A549 treated with RU486 at 1 μM for 4 hours (cell line): ENCODE measurements at places on chromosomes 16 and 17. TPM values are rescaled to one million over a fixed set of nuclear protein-coding genes. Genes with fewer than 3 reads are reported as not detected.

GNGT2 gene
- 0.42 to 0.62 TPM (median 0.47 TPM) in 4 of 5 replicates, not detected in the other for total RNA-seq

NLGN2 gene
- 13.0 to 21.8 TPM (median 16.6 TPM) in 5 replicates for total RNA-seq

AATK gene
- 0.34 to 0.81 TPM (median 0.54 TPM) in 5 replicates for total RNA-seq

ACSM5 gene
- total RNA-seq, result not detected in 5 replicates

TNFRSF17 gene
- total RNA-seq, result not detected in 5 replicates

KRTAP1-5 gene
- not detected in 5 replicates for total RNA-seq

TBX6 gene
- 0.14 to 0.50 TPM (median 0.38 TPM) in 5 replicates for total RNA-seq

NLRC5 gene
- 2.6 to 4.6 TPM (median 3.5 TPM) in 5 replicates for total RNA-seq

CACNG5 gene
- total RNA-seq, result 0.10 TPM in 1 of 5 replicates, not detected in the others

CCL11 gene
- not detected in 5 replicates for total RNA-seq
